ENCODE measurements at places on chromosomes 5 and 9. TPM values are rescaled to one million over a fixed set of nuclear protein-coding genes. Genes with fewer than 3 reads are reported as not detected.

Gene ERCC6L2
- polyA plus RNA-seq = 56.2 TPM

Gene TRIM7
- polyA plus RNA-seq = 0.24 TPM

Gene SPINK6
- polyA plus RNA-seq = not detected

Gene PFN3
- not detected for polyA plus RNA-seq
